ENCODE measurements at places on chromosomes 11 and 22. TPM values are rescaled to one million over a fixed set of nuclear protein-coding genes. Genes with fewer than 3 reads are reported as not detected.

The TXNRD2 gene
- total RNA-seq, result 18.6 TPM

The C1QTNF4 gene
- total RNA-seq, result 0.16 TPM

The GDPD4 gene
- total RNA-seq, result not detected

The OR10A3 gene
- not detected for total RNA-seq

The PPME1 gene
- 31.7 TPM for total RNA-seq

The EMID1 gene
- 0.09 TPM for total RNA-seq

The TPH1 gene
- under 0.01 TPM for total RNA-seq

The SGSM1 gene
- not detected for total RNA-seq

The ARHGAP42 gene
- total RNA-seq, result 3.9 TPM

The SLC22A8 gene
- total RNA-seq, result not detected

The VWCE gene
- 14.9 TPM for total RNA-seq

The PHF21B gene
- total RNA-seq, result under 0.01 TPM

The CHRDL2 gene
- total RNA-seq, result 0.17 TPM

The MPEG1 gene
- total RNA-seq, result not detected

The TENM4 gene
- total RNA-seq, result 93.3 TPM

The VPS51 gene
- 200 TPM for total RNA-seq

The CALCB gene
- total RNA-seq, result not detected

The RAB39A gene
- total RNA-seq, result not detected

The OR10D3 gene
- total RNA-seq, result not detected

The IL18 gene
- 0.32 TPM for total RNA-seq

The TRIM29 gene
- total RNA-seq, result 0.94 TPM

The DYNC2H1 gene
- total RNA-seq, result 61.2 TPM

The NRIP3 gene
- 3.0 TPM for total RNA-seq

The TMEM121B gene
- 0.09 TPM for total RNA-seq

The GRIK4 gene
- 0.16 TPM for total RNA-seq

The RCOR2 gene
- 3.5 TPM for total RNA-seq

The MYOD1 gene
- not detected for total RNA-seq

The CCDC73 gene
- total RNA-seq, result under 0.01 TPM

The KIRREL3 gene
- total RNA-seq, result 0.60 TPM

The OR5A1 gene
- not detected for total RNA-seq

The GLYATL2 gene
- 0.77 TPM for total RNA-seq

The MAPK11 gene
- total RNA-seq, result 9.9 TPM

The MRGPRX4 gene
- total RNA-seq, result not detected

The CSF2RB gene
- under 0.01 TPM for total RNA-seq
